ENCODE measurements at places on chromosomes 4 and X. TPM values are rescaled to one million over a fixed set of nuclear protein-coding genes. Genes with fewer than 3 reads are reported as not detected.

DNA sequence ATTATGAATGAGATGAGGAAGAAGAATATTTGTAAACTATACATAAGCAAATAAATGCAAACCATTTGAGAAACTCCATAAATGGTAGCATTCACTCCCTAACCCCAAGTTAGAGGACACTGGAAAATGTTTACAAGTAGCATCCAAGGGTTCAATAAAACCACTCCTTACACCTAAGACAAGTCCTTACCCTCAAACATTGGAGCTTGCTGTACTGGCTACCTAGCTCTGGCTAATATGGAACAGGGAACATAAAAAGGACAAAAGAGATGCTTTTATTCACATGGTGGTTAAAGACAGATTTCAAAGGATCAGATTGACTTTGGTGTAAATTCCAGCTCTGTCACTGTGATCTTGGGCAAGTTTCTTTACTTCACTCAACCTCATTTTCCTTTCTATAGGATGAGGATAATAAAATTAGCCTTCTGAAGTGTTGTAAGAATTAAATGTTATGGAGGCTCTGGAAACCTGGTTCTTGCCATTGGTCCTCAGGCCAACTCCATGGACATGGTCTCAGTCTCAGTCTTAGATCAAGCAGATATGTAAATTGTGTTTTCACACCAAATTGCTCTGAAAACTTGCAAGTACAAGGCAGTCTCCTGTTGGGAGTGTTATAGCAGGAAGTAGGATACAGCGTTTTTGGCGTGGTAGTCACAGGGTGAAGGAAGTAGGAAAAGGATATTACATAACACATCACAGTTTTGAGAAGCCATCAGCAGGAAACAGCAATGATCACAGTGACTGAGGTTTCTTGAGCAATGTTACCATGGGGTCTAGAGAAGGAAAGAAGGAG, 3.3 kb downstream of the CXCL1 start:
- no peak for DNase-seq

DNA sequence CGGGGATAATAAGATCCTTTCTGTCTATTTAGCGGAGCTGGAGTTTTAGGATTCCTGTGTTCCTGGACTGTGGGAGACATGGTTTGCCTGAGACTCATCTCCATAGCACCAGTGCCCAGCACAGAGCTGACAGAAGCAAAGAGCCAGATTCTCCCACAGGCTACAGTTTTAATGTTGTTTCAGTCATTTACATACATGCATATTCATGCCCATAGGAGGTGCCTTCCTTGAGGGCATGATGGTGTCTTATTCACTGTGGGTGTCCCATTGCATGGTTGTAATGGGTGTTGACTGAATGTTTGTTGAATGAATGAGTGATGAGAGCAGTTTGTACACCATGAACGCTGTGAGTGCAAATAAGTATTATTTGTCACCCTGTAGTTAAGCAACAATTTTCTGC, 260.6 kb downstream of the EVC2 start:
- no peak for DNase-seq

DNA sequence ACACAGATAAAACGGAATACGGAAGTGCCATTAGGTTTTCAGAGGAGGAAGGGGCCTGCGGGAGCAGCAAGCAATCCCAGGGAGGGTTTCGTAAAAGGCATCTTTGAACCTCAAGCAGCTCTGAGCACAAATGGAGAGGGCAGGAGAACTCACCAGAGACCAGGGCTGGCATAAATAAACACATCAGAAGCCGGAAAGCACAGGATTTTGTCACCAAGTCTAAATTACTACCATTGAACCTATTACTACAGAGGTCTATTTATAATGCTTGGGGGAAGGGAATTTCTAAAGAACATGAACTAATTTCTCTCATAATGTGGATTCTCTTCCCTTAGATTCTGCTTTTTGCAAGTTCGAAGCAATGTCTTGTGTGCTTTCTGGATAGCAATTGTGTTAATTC, 39.6 kb upstream of the MBTPS2 start:
- DNase-seq, result no peak

- DNase-seq, result no peak
These were observed 457.9 kb downstream of the BCOR start for GRCh38 chrX:39639871-39640270.

DNA sequence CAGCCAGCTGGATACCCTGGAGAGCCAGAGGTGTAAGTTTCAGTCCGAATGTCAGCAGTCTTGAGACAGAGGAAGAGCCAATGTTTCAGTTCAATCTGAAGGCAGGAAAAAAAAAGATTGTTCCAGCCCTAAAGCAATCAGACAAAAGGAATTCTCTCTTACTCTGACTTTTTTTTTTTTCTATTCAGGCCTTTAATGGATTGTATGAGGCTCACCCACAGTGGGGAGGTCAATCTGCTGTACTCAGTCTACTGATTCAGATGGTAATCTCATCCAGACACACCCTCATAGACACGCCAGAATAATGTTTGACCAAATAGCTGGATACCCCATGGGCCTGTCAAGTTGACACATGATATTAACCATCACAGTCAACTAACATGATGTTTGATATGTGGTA, 51.9 kb downstream of the TEX13A start:
- DNase-seq, result no peak

DNA sequence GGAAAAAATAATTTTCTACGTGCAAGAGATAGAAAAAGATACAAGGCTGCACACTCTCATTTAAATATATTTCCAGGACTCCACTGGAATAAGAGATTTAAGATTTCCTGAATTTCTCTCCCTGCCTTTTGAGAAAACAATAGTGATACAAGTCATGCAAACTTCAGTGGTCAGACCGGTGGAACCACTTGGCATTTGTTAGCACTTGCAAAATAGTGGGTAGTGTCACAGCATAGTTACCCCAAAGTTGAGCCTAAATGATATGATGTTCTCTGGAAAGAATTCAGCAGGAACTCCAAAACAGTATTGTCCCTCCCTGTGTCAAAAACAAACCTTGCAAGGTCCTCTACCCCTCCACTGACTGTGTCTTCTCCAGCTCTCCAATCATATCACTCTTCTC, 102.3 kb downstream of the ANKRD50 start:
- no peak for DNase-seq

DNA sequence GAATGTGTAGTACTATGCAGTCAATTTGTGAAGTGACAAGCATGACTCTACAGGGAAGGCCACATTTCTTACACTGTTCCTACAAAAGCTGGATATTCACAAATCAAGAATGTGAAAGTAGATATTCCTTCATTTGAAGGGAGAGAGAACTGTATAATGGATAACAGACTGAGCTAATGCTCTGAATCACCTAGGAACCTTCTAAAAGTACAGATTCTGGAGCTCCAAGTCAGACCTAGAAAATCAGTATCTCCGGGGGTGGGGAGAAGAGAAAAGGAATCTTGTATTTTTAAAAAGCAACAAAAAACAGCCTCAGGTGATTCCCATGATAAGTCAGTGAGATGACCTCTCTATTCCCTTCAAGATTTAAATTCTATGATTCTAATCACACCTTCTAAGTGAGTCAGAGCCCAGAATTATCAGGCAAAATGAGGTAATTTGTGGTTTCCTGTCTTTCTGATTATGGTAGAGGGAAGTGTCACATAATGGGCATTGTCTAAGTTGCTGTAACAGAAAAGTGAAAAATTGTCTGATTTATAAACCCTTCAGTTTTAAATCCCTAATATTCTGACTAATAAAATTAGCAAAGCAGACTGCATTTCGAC, 80.9 kb downstream of the IL21 start:
- no peak for DNase-seq

The SRPX2 gene
- polyA plus RNA-seq, result 15.0 TPM

The GABRA4 gene
- 0.14 TPM for polyA plus RNA-seq
